ENCODE measurements at places on chromosomes 13 and 19.

GRCh38 chr19:28558783-28559182 lies 654.2 kb downstream of the UQCRFS1 start:
- DNase-seq: no peak

- no peak for DNase-seq
Measured at GRCh38 chr13:41658057-41658661, 200.8 kb downstream of the RGCC start.

- no peak for DNase-seq
Measured at GRCh38 chr13:94431987-94432386, 47.5 kb downstream of the DCT start.

DNA sequence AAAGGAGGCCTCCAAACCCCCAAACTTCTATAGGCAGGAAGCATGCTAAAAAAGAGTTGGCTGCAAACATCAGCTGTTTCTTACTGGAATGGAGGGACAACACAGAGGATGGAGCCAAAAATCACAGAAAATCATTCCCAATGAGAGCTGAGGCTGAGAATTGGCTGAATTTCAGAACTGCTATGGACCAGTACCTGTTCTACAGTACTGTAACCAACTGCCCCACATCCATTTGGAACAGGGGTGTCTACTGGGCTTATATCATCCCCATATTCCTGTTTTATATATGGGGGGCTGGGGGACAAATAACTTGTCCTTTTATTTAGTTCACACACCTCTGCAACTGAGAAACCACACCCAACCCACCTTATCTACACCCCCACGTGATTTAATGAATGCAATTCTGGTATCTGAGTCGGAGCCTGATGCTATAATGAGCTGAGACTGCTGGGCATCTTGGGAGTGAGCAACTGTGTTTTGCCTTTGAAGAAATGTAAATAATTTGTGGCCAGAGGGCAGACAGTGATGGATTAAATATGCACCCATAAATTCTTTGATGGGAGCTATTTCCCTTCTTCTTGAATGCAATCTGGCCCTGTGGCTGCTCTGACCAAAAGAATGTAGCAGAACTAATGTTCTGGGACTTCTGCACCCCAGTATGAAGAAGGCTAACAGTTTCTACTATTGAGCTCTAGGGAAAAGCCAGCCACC lies 82.6 kb downstream of the TBC1D4 start:
- DNase-seq: no peak

- no peak for DNase-seq
Measured at GRCh38 chr13:112964971-112965492, 4.0 kb upstream of the MCF2L start.

- DNase-seq: no peak
Measured at GRCh38 chr13:37069597-37070103, 10.2 kb upstream of the SUPT20H start.

GRCh38 chr19:44005973-44006372 lies 3.2 kb downstream of the ZNF230 start:
- no peak for DNase-seq
